ENCODE measurements at places on chromosomes 1 and 21.

- no peak for DNase-seq
Measured at GRCh38 chr21:22725436-22725835, 1727.2 kb downstream of the NCAM2 start.

- no peak for DNase-seq
Measured at GRCh38 chr1:93013145-93014065, 52.1 kb upstream of the DIPK1A start.

GRCh38 chr1:92623187-92623778 is 136.6 kb upstream of the GFI1 start:
- peak; percentile 7 for DNase-seq

- no peak for DNase-seq
Measured at GRCh38 chr21:36807422-36807928, 108.6 kb downstream of the SIM2 start.

- DNase-seq: no peak
Measured at GRCh38 chr1:239558559-239558958, 172.2 kb downstream of the CHRM3 start.

DNA sequence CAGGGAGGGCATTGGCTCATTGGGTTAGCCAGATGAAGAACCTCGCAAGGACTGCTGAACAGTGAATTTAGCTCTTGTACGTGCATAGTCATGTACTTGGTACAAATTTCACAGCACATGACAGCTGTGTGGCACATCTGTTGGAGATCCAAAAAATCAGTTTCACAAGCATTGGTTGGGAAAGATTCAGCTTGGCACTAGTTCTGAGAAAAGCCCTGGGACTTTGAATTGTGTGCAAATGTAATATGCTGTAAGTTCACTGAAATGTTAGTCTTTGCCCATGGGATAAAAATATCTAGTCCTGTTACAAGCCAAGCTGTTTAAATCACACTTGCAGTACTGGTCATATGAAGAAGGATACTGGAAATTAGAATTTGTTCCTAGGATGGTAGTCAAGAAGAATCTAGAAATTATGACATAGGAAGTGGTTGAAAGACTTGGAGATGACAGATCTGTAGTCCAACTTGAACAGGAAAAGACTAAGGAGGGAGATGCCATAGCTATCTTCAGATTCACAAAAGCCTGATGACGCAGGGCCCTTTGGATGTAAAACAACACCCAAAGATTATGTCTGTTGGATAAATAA is 19.2 kb downstream of the LAMC2 start:
- DNase-seq: no peak

DNA sequence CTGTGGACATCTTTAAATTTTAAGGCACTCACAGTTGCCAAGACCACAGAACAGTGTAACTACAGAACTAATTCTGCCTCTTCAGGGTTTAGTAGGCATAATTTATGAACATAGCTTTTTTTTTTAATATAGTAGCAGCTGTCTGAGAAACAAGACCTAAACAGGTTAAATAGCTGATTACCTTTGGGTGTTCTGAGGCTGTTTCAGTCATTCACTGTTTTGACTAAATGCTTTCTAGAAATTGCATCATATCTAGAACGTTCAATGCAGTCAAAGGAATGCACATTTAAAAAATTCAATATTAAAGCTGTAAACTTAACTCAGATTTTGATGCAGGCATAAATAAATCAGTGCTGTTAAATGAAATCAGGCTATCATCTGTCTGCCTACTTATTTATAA is 101.6 kb downstream of the BRINP3 start:
- no peak for DNase-seq

DNA sequence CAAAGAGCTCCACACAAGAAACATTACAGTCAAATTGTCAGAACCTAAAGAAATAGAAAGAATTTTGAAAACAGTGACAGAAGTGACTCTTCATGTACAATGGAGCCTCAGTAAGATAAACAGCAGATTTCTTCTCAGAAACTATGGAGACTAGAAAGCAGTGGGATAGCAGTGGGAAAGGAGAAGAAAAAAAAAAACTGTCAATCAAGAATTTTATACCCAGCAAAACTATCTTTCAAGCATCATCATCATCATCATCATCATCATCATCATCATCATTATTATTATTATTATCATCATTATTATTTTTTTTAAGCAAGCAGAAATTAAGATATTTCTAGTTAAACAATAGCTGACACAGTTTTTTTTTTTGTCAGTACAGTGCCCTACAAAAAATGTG is 24.2 kb downstream of the CEP170 start:
- DNase-seq: no peak

DNA sequence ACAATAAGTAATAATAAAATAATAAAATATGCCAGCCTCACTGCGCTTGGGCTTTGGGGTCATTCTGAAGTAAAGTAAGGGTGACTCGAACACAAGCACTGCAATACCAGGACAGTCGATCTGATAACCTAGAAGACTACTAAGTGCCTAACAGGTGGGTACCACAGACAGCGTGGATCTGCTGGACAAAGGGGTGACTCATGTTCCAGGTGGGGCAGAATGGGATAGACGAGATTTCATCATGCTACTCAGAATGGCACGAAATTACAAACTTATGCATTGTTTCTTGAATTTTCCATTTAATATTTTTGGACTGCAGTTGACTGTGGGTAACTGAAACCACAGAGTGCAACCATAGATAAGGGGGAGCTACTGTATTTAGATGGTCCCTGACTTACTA is 221.1 kb upstream of the GREM2 start:
- no peak for DNase-seq

- DNase-seq: no peak
Measured at GRCh38 chr1:228015276-228016180, 8.7 kb downstream of the WNT3A start.

DNA sequence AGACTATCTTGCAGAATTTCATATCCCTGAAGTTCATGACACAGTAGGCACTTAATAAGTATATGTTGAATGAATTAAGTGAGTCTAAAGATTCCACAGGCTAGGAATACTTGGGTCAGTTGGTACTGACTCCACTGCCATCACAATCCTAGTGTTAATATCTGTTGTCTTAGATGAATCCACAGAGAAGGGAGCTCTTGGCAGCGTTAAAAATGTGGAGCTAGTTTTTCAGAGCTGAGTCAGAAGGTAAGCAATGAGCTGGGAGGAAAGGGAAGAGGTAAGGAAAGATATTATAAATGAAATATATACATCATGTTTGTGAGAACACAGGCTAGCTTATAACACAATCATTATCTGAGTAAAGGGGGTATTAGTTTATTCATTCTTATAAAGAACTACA is 21.8 kb upstream of the GORAB start:
- no peak for DNase-seq

DNA sequence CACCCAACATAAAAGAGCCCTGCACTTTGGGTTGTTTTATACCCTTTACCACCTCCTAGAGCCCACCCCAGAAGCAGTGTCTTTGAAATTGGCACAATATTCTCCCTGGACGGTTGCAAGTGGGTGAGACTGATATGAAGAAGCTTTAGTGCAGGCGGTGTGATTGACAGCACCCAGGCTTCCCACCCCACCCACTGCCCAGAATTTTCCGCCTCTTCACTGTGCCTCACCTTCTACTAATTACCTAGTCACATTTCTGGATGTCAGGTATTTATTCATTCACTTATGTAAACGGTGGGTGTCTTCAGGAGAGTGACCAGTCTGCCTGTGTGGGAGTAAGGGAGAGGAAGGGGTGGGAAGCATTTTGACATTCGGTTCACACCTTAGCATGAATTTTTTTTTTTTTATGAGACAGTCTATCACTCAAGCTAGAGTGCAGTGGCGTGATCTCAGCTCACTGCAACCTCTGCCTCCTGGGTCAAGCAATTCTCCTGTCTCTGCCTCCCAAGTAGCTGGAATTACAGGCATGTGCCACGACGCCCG is 1.7 kb upstream of the FAM89A start:
- DNase-seq: no peak

GRCh38 chr1:201563406-201563780 is 24.5 kb downstream of the NAV1 start:
- no peak for DNase-seq

GRCh38 chr1:241611736-241612135 is 28.4 kb downstream of the CHML start:
- no peak for DNase-seq

GRCh38 chr1:216015116-216015515 is 408.1 kb downstream of the USH2A start:
- no peak for DNase-seq

DNA sequence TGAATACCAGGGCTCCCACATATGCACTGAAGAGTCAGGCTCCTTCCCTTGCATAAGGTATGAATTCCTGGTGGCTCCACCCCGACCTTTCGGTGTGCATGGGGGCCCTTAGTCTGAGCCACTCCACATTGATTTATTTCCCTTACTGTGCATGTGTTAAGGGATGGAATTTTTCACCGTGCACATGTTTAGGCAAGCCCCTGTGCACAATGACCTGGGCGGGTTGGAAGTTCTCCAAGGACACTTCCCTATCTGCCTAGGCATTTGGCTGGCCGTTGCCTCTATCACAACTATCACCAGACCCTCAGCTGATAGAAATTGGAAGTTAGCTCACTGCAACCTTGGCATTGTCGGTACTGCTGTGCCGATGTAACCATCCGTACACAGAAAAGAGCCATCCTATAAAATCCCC is 9.7 kb downstream of the S100A6 start:
- no peak for DNase-seq

DNA sequence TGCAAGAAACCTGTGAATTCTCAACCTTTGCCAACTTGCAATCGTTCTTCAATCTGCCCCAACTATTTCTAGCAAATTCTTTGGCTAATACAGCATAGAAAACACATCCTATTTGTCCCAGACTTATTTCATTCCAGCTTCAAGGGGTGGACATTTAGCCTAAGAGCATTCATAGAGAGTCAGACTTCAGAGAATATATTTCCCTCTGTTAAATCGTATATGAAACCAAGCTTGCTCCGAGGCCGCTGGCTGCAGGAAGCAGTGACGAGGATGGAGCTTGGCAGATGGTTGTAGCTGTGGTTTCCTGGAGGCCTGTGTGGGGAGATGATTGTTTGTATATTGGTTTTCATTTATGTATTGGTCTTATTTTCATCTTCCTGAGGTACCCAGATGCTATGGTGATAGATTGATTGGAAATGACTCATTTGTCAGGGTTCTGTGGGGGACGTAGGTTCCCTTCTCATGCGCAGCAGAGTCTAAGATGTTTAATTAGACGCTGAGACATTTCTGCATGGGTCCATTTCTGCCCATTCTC is 26.1 kb downstream of the MAN1C1 start:
- DNase-seq: peak; percentile 81

DNA sequence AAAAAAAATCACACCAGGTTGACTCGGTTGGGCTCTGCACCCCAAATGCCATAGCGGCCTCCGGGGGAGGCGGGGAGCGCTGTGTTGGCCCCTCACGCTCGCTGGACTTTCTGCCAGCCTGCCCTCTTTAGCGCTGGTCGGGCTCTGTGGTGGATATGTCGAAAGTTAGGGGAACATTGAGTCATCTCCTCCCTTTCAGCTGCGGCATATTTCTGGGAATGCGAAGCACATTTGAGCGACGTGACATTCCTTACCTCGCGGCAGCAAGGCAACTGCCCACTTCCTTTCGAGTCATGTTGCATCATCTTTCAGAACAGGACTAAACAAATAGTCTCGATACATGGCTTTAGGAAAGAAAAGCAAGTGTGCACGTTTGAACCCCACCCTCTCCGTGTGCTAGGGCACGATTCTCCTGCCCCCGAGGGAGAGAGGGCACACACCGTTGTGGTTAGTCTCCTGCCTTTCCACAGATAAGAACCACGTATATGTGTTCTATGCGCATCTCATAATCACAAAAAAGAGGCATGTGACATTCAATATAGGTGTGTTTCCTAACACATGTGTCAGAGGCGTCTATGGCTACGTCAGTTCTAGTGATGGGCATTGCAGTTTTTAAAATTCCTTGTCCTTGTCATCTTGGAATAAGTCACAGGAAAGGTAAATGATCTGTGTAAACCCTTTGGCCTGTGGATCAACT is 105.9 kb upstream of the SLC45A1 start:
- DNase-seq: no peak

- DNase-seq: no peak
Measured at GRCh38 chr1:234955107-234955731, 173.4 kb downstream of the TOMM20 start.

- DNase-seq: no peak
Measured at GRCh38 chr1:220797553-220797952, 10.8 kb downstream of the MTARC1 start.

- DNase-seq: peak; percentile 45
Measured at GRCh38 chr1:19811206-19811851, 3.8 kb downstream of the RNF186 start.

DNA sequence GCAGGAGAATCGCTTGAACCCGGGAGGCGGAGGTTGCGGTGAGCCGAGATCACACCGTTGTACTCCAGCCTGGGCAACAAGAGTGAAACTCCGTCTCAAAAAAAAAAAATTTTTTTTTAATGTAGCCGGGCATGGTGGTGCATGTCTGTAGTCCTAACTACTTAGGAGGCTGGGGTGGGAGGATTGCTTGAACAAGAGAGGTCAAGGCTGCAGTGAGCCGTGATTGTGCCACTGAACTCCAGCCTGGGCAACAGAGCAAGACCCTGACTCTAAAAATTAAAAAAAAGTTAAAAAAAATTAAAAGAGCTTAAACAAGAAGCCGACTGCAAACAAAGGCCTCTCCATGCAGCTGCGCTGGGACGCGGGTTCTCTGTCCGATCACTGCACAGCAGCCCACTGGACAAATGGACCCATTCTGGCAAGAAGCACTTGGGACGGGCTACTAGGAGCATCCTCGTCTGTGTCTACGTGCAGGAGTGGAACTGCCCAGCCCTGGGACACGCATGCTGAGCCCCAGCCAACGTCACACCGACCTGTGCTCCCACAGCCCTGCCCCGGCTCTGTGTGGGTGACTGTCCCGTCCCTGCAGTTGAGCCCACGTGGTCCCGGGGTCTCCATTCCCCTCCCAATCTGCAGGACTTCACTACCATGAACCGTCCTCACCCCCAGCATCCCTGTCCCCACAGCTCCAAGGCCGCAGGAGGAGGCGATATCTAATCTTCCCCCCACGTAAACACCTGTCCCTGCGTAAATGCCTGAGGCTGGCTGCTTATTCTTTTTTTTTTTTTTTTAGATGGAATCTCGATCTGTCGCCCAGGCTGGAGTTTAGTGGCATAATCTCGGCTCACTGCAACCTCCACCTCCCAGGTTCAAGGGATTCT is 12.3 kb downstream of the SLC35E2B start:
- no peak for DNase-seq

DNA sequence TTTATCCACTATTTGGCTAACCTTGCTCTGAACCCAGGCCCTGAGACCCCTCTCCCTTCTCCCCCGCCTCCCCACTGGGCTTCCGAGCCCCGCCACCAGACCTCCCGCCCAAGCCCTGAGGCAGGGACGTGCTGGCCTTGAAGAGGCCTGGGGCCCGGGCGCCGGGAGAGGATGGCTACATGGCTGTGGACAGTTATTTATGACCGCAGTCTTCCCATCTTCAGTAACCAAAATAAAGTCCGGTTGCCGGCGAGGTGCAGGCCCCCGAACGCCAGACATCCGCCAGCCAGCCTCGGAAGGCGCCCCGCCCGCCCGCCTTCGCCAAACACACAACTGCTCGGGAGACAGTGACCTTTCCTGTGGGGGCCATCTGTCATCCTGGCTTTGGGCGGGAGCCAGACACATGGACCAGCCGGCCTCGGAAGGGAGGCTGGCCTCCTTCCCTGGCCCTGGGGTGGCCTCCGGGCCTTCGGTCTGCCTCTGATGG is 69.0 kb downstream of the DHRS3 start:
- no peak for DNase-seq

GRCh38 chr1:39892601-39893595 is 8.8 kb downstream of the MYCL start:
- DNase-seq: no peak

- DNase-seq: peak; percentile 57
Measured at GRCh38 chr1:183590244-183591191, at the start of gene NCF2. Gene NCF2, minus strand, starts transcription at chr1:183590459. Its CDS starts 130 bp downstream, at chr1:183590329.

- no peak for DNase-seq
Measured at GRCh38 chr1:246843876-246844275, 87.9 kb downstream of the AHCTF1 start.

GRCh38 chr1:10827377-10828333 is 31.2 kb upstream of the CASZ1 start:
- DNase-seq: no peak
